ENCODE measurements at places on chromosomes 5 and 9.

GRCh38 chr9:26462213-26462612 lies 430.4 kb downstream of the CAAP1 start:
- no peak for DNase-seq

DNA sequence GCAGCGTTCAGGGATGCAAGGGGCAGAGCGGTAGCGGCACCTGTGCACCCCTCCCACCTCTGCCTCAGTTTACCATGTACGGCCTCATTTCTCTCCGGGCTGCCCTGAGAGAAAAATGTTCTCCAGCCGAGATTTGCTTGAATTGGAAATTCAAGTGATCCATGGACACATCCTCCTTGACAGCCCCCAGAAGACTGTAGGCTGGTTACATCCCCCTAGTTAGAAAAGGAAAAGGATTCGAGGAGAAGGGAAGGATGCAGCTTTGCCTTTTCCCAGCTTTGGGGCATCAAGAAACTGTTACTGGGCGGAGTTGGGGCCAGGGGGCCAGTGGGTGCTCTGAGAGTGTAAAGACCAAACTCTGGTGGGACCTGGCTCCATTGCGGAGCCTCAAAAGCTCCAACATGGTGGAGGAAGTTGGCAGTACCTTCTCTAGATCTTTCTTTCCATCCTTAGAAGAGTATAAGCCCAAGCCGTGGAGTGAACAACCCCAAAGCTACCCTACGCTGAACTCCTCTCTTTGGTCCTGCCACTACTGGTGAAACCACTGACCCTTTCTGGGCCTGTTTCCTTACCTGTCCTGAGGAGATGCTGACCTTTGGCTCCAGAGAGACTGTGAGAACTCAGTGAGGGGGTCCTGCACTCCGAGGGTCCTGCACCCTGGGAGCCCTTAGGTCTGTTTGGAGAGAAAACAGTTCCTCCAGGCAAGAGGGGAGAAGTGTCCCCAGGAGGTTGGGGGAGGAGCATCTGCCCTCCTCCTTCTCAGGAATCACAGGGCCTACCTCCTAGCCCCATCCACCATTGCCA lies 1.0 kb upstream of the BARX1 start:
- DNase-seq, result no peak

DNA sequence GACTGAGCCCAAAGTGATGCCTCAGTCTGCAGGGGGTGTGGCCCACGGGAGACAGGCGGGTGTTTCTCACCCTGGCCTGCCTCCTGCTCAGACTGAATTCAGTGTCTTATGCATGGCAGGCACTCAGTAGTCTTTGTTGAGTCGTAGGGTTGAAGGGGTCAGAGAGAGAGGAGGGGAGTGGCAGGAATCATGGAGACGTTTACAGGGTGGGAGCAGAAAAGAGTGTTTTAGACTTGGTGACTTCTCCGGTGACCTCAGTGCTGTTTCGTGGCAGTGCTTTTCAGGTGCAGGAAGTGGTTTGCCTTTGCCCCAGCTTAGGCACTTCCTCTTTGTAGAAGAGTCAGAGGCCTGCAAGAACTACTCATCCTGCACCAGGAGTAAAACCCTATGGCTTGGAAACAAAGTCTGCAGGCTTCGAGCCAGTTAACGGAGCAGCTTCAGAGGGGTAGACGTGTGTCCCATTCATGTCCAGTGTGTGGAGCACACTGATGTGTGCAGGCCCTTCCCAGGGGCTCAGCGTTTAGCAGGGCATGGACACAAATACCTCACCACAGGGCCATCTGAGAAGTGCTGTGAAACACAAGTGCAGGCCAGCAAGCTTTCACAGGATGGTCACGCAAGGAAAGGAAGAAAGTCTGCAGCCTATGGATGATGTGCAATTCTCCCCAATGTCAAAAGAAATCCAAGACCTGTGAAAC lies 24.5 kb upstream of the SEMA4D start:
- no peak for DNase-seq

GRCh38 chr5:135150767-135151166 lies 116.7 kb upstream of the PITX1 start:
- DNase-seq, result peak; percentile 45

GRCh38 chr5:60334281-60334713 lies 365.7 kb downstream of the DEPDC1B start:
- DNase-seq, result no peak

DNA sequence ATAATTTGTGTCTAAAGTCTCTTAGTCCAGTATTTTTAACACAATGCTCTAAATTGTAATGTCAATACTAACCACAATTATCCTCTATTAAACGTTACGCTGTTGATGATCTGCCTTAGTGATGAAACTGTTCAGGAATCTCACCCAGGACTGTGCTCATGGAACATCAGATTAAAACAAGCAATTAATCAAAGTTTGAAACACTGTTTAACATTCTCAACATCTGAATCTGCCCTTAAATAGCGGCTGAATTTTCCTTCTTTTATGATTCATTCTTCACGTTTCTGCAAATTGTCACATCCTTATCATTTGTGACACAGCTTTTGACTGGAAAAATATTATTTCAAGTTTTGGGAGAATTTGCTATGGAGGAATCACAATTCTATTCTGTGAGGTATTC lies 113.8 kb downstream of the MARCHF11 start:
- no peak for DNase-seq

DNA sequence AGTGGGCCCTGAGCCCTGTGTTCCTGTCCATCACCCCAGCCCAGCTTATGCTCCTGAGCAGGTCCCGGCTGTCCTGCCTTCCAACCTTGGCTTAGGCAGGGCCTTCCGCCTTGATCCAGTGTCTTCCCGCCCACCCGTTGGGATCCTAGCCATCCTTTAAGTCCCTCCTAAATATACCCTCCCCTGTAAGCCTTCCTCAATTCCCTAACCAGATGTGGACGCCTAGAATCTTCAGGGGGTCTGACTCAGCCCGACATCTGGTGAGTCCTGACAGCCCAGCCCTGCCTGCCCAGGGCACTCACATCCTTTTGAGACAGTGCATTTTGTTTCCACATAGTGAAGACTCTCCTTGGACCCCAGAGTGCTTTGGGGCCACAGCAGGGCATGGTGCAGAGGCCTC lies 23.7 kb downstream of the SLC6A7 start:
- DNase-seq, result no peak

DNA sequence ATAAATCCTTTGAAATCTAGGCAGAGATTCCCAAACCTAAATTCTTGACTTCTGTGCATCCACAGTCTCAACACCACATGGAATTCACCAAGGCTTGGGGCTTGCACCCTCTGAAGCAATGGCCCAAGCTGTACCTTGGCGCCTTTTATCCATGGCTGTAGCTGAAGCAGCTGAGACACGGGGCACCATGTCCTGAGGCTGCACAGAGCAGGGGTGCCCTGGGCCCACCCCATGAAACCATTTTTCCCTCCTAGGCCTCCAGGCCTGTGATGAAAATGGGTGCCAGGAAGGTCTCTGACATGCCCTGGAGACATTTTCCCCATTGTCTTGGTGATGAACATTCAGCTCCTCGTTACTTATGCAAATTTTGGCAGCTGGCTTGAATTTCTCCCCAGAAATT lies 158.6 kb upstream of the NUDT12 start:
- DNase-seq, result no peak

- no peak for DNase-seq
Observed at GRCh38 chr5:158897444-158898160, 202.1 kb downstream of the EBF1 start.

- no peak for DNase-seq
Observed at GRCh38 chr5:172451771-172452197, 2.5 kb downstream of the SH3PXD2B start.

- DNase-seq, result peak; percentile 31
Observed at GRCh38 chr9:34701769-34702736, 7.9 kb downstream of the CCL21 start.

DNA sequence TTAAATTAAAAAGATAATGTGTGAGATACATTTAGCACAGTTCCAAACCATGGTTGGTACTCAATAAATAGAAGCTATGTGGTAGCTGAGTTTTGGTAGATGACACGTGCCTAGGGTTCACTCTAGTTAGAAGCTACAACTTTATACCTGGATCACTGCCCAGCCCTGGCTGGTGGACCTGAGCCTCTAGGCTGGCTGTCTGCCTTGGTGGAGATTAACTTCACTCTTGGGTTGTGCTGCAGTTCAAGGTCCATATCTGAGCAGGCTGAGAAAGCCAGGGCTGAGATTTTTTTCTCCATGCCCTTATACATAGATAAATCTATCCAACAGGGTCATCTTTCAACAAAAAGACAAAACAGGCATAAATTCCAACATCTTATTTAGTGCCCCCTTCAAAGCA lies 44.6 kb upstream of the SPDL1 start:
- no peak for DNase-seq

GRCh38 chr5:65327582-65327981 lies 154.1 kb downstream of the ADAMTS6 start:
- DNase-seq, result no peak

All from NCI-H524 treated with DMSO at 0.1 percent for 48 hours (cell line).